ENCODE measurements at places on chromosomes 5 and 9.

- DNase-seq, result no peak
Observed at GRCh38 chr9:94443032-94443722, 111.7 kb upstream of the PCAT7 start.

GRCh38 chr5:31096238-31096865 is 97.1 kb upstream of the CDH6 start:
- DNase-seq, result no peak

- no peak for DNase-seq
Observed at GRCh38 chr5:133644000-133644865, 31.9 kb upstream of the FSTL4 start.

DNA sequence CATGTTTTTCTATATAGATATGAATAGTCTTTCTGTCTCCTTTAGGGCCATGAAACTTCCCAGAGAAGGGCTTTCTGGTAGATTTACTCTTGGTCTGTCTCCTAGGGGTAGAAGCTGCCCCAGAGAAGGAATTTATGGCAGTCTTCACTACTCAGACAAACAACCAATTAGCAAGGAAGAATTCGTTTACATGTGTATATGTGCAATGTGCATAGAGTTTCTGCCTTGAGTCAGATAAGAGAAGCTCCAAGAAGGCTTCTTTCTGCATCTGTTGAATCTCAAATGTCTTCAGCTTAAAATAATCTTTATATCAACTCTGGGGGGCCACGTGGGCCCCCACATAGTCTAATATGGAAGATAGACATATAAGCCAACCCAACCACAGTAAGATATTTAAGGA is 7.6 kb upstream of the CLINT1 start:
- DNase-seq, result no peak

- DNase-seq, result no peak
Observed at GRCh38 chr9:18746631-18747030, 272.7 kb downstream of the ADAMTSL1 start.

GRCh38 chr9:77872863-77873262 is 158.7 kb downstream of the GNAQ start:
- DNase-seq, result no peak

- DNase-seq, result no peak
Observed at GRCh38 chr5:176647843-176648473, 674 bp downstream of the TSPAN17 start.
